ENCODE measurements at places on chromosomes 16 and 17.

- DNase-seq = no peak
Measured at GRCh38 chr16:85153046-85153445, 40.8 kb upstream of the CIBAR2 start.

DNA sequence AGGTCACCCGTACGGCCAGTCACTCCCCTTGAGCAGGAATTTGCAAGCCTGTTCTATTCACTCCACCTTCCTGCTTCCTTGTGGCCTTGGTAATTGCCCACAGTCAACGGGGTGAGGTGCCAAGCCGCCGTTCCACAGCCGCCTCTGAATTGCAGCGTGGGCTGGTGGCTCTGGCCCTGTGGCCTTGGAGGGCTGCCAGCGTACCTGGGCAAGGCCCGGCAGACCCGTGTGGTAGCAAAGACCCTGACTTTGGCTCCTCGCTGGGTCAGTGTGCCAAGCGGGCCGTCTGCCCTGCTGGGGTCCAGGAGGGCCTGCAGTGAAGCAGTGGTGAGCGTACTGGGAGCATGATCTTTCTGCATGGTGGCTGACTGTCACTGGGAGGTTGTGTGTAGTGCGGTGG is 3.6 kb downstream of the BANP start:
- no peak for DNase-seq

DNA sequence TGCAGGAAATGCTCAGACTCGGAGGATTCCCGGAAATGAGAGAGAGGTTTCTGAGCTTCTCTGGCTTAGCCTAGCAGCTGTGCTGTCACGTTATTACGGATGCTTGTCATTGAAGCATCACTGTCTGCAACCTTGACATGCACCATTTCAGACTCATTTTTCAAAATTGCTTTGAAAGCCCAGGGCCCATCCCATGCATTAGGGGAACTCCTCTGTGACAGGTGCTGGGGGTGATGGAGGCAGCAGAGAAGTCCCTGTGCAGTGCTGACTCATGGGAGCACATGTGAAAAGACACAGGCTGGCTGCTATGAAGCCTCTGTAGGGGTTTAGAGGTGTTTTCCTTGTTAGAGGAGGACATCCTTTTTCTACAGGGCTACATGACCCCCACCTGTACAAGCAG is 214.0 kb upstream of the MPHOSPH6 start:
- DNase-seq = no peak

GRCh38 chr17:48588074-48588415 is 2.0 kb downstream of the HOXB3 start:
- DNase-seq = no peak

- DNase-seq = no peak
Measured at GRCh38 chr17:15738066-15738465, 6.0 kb downstream of the TBC1D26 start.

GRCh38 chr17:3944485-3945388 is 19.5 kb downstream of the ATP2A3 start:
- no peak for DNase-seq

GRCh38 chr17:63798572-63799106 is 24.7 kb downstream of the DDX42 start:
- DNase-seq = no peak

- no peak for DNase-seq
Measured at GRCh38 chr17:56681561-56682266, 88.2 kb downstream of the NOG start.

DNA sequence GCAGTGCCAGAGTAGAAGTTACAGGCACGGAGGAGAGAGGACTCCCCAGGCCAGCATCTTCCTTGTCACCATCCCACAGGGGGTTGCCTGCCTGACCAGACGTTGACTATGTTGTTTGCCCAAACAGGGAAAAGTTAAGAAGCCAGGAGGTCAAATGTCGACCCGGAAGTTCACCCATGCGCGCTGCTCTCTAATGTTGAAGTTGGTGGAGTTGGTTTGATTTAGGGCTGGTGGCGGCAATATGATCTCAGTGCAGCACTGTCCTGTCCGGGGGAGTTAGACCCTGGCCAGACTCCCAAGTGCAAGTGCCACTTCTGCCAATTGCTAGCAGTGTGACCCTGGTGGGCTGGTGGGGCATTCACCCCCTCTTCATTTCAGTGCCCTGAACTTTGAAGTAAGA is 30.4 kb downstream of the RGS9 start:
- no peak for DNase-seq

- DNase-seq = no peak
Measured at GRCh38 chr17:31295489-31295871, 1.6 kb downstream of the OMG start.

DNA sequence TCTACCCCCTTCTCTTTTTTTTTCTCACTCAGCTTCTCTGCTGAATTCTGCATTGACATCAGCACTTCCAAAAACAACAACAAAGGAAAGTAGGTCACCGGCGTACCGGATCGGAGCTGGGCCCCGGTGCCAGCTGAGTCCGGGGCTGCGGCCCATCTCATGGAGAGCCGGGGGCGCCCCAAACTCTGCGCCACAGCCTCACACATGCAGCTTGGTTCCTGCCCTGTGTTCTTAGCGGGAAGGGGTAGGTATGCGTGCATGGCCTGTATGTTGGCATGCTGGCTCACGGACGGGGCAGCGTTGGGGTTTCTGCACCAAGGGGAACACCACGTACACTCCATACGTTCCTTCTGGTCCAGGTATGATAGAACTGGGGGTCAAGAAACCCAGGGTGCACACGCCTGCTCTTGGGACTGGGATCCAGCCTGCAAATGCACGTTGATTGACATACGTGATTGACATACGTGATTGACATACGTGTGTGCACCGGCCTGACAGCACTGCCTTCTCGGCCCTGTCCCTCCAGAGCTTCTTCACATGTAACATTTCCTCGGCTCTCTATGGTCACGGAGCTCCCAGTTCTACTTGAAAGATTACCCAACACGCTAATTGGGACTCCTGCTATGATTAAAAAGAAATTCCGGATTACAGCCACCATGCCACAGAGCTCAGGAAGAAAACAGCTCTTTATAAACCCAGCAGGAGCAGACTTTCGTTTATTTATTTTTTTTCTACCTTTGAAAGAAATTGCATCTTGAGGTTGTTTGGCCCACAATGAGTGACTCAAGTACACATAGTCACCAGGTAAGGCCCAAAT is 88.7 kb downstream of the RPA1 start:
- DNase-seq = no peak

- no peak for DNase-seq
Measured at GRCh38 chr17:62754631-62755030, 53.5 kb downstream of the MARCHF10 start.

- no peak for DNase-seq
Measured at GRCh38 chr17:47087093-47087492, 102.0 kb downstream of the CDC27 start.

DNA sequence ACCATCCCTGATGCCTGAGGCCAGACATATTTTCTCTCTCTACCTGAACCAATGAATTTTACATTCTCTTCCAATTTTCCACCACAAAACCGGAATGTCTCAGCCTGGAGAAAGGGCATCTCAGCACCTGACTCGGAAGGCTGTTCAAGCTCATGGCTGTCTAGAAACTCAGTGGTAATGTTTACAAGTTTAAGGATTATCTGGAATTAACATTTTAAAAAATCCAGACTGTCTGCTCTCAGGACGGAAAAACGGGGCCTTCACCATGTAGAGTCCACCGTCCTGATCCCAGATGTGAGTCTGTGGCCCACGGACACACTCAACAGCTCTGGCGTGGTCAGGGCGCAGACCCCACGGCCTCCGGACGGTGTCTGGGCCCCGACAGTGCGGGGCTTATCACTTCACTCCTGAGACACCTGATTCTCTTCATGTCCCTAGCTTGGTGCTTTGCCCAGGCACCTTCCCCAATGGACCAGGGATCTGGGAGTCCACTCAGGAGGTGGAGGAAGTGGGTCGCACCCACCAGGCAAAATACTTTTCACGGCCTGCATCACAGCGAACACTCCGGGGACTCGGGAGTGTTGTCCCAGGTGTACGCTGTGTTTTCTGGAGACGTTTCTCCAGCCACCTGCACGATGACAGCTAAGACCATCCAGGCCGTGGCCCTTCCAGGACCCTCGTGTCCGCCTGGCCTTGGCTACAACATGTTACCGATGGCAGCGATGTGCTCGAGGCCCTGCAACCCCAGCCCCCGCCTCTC is 101.5 kb downstream of the ZNF778 start:
- DNase-seq = no peak

GRCh38 chr17:61118871-61119270 is 280.8 kb upstream of the TBX2 start:
- DNase-seq = no peak

DNA sequence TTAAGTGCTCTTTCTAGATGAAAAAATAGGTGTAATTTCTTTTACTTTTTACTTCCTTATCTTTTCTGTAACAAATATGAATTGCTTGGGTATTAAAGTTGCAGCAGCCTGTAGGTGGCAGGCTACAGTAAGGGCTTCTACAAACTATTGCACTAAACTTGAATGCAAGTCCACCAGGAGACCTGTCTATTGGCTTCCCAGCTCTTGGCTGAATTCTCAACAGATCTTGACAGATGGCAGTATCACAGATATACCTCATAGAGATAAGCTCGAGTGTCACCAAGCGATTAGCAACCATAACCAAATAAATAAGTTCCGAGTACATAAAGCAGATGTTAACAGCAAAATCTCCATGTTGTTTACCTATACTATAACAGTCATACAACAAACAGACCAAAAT is 5.9 kb downstream of the BBS2 start:
- no peak for DNase-seq

Measured in stimulated activated CD8-positive, alpha-beta memory T cell treated with anti-CD3 and anti-CD28 coated beads, Interleukin-4, amount 100 ng/mL, for 1 hour (primary cell).